Activated naive CD8-positive, alpha-beta T cell treated with anti-CD3 and anti-CD28 coated beads for 36 hours (primary cell): ENCODE measurements at places on chromosomes 6 and 20. TPM values are rescaled to one million over a fixed set of nuclear protein-coding genes. Genes with fewer than 3 reads are reported as not detected.

- H3K36me3 ChIP-seq: no peaks in the 10 kb centered on the region
- peaks cover 11% of the 10 kb centered on the region for H3K27me3 ChIP-seq
- DNase-seq: no peak
- H3K4me3 ChIP-seq: no peak overlapping the region
- no peak overlapping the region for H3K27ac ChIP-seq
- H3K4me1 ChIP-seq: peaks cover 7% of the 10 kb centered on the region
Measured at GRCh38 chr20:60104993-60105803, 147.0 kb downstream of the CDH26 start.

The BHLHE23 gene
- total RNA-seq: not detected

DNA sequence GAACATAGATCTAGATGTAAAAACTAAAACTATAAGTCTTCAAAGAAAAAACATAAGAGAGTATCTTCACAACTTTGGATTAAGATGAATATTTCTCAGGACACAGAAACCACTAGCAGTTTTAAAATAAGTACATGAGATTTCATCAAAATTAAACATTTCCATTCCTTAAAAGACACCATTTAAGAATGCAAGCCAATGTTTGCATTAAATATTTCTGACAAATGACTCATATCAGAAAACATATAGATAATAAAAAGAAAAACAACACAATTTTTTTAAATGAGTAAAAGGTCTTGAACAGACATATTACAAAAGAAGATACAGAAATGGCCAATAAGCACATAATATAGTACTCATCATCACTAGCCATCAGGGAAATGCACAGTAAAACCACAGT is 59.7 kb downstream of the COL21A1 start:
- no peaks in the 10 kb centered on the region for H3K27me3 ChIP-seq
- no peaks in the 10 kb centered on the region for H3K36me3 ChIP-seq
- no peaks in the 10 kb centered on the region for H3K4me1 ChIP-seq
- no peak overlapping the region for H3K4me3 ChIP-seq
- no peak for DNase-seq

GRCh38 chr6:11317885-11318771 is 85.7 kb upstream of the NEDD9 start:
- H3K36me3 ChIP-seq: peaks cover 59% of the 10 kb centered on the region
- H3K4me3 ChIP-seq: no peak overlapping the region
- peaks cover 44% of the 10 kb centered on the region for H3K4me1 ChIP-seq

DNA sequence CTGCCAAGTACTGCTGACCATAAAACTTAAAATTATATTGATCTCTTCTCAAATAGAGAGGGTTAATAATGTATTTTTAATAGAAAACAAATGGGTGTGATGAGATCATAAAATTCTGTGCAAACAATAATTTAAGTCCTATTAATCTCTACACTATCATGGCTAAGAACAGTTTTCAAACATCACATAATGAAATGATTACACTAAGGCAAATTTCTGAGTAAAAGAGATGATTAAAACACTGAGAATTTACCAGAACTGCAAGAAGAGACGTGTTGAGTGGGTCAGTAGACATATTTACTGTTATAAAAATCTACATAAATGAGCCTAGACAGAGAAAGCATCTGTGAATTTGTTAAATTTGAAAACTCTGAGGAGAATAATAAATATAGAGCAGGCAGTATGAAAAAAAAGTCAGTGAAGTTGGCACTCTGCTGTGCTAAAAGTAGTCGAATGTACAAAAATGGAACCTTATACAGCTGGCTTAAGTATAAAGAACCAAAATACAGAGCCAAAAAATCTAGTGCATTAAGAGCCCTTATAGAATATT is 302.6 kb upstream of the MANEA start:
- H3K4me1 ChIP-seq: no peaks in the 10 kb centered on the region
- H3K27me3 ChIP-seq: no peaks in the 10 kb centered on the region
- H3K27ac ChIP-seq: no peak overlapping the region
- no peak for DNase-seq

DNA sequence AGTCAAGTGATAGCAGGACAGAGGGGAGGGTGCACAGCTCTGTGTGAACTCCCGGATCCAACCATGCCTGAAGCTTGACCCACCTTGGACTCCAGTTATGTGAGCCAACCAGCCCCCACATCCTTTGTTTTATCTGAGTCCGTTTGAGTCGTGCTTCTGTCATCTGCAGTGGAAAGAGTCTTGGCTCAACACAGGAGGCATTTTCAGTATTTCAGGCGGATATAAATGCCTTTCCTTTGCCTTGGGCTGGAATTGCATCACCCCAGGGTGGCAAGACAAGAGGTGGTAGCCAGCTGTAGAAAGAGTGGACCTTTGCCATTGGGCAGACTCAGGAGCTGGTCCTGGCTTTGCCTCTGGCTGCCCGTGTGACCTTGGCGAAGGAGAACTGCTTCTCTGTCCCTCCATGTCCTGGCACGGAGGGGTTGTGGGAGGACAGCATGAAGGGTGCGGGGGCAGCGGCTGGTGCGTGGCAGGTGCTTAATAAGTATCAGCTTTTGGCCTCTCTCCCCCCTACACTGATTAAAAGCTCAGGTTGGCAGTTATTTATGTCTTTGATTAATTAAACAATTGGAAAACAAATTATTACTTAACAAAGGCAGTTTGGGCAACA is 42.6 kb upstream of the APCDD1L start:
- no peaks in the 10 kb centered on the region for H3K27me3 ChIP-seq
- H3K4me1 ChIP-seq: no peaks in the 10 kb centered on the region
- no peak overlapping the region for H3K4me3 ChIP-seq

The BPIFB3 gene
- not detected for total RNA-seq

The KIFC1 gene
- total RNA-seq: 76.9 TPM

- no peak overlapping the region for H3K4me3 ChIP-seq
- DNase-seq: no peak
- peaks cover 4% of the 10 kb centered on the region for H3K27me3 ChIP-seq
- H3K27ac ChIP-seq: no peak overlapping the region
Measured at GRCh38 chr20:13288357-13288756, 67.3 kb downstream of the ISM1 start.

DNA sequence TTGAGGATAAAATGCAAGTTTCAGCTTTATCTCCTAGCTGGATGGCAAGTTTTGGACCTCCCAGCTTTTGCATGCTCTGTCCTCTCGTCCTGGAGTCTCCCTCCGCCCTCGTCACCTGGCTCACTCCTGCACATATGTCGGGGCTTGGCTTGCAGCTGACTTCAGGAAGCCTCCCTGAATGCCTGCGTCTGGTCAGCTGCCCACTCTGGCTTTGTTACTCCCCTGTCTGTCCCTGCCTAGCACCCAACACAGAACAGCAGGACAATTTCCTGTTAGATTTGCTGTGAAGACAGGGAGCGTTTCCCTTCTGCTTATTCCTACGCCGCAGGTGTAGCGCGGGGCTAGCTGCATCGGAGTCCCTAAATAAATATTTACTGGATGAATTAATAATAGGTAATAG is 5.4 kb downstream of the JPH2 start:
- no peak overlapping the region for H3K4me3 ChIP-seq
- no peak for DNase-seq
- no peak overlapping the region for H3K27ac ChIP-seq
- H3K36me3 ChIP-seq: no peaks in the 10 kb centered on the region
- peaks cover under 1% of the 10 kb centered on the region for H3K4me1 ChIP-seq
- H3K27me3 ChIP-seq: peaks cover 26% of the 10 kb centered on the region

DNA sequence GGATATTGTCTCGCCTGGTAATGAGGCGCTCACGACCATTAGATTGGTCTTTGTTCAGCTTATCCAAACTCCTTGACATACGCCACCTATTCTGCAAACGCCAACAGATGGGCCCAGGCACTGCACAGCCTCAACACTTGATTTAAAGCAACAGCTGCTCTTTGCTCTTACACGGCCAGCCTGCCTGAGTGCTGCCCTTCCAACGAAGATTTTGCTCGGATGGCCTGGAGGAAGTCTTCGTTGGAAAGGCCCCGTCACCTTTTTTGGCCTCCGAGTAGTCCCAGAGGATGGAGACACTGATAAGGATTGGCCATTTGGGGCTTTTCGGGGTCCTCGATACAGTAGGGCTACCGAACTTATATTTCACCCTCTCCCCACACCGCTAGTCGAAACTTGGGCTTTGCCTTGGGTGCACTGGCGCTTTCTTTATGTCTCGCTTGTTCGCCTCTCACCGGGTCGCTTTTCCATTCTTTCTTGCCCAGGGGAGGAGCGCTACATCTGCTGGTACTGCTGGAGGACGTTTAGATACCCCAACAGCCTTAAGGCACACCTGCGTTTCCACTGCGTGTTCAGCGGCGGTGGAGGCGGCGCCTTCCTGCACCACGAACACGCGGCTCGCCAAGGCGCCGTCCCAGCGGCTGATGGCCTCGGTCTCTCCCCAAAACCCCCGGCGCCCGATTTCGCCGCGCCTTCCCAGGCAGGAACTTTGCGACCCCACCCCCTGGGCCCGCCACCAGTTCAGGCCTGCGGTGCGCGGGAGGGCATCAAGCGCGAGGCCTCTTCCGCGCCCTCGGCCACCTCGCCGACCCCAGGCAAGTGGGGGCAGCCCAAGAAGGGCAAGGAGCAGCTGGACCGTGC is 6.1 kb downstream of the PRDM13 start:
- H3K4me1 ChIP-seq: peaks cover 33% of the 10 kb centered on the region
- H3K27me3 ChIP-seq: peaks cover 90% of the 10 kb centered on the region
- DNase-seq: no peak
- H3K36me3 ChIP-seq: peaks cover 2% of the 10 kb centered on the region
- no peak overlapping the region for H3K4me3 ChIP-seq

DNA sequence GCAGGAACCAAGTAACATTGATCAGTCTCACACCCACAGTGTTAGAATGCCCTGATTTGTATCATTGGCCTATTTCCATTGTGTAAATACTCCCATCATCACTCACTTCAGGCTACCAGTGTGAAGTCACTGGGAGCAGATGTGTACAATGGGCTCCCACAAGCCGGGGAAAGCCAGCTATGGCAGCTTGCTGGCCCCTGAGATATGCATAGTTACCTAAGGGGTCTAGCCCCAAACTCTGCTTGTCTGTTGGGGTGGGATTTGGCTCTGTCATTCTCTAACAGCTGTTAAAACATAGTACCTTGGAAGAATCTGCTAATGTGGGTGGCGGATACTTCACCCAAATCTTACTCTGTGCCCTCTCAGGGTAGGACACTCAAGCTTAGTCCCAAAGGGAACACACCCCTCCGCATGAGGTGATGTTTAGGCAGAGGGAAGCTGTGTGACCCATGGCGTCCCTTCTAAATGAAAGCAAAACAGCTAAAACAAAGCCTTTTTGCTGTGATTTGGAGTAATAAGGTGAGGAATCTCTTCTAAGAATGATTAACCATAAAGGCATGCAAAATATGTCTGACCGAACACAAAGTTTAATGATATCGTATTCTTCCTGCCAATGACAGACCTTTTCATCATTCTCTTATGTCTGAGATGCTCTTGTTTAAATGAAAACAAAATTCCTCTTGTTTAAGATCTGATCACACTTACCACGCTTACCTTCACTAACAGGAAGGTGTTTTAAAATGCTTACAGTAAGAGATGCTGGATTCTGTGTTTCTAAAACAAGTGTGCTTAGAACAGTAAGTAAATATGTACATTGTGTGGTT is 45.9 kb upstream of the PXDC1 start:
- DNase-seq: no peak
- peaks cover 4% of the 10 kb centered on the region for H3K27me3 ChIP-seq
- H3K27ac ChIP-seq: no peak overlapping the region
- H3K36me3 ChIP-seq: no peaks in the 10 kb centered on the region
- no peak overlapping the region for H3K4me3 ChIP-seq
- no peaks in the 10 kb centered on the region for H3K4me1 ChIP-seq

DNA sequence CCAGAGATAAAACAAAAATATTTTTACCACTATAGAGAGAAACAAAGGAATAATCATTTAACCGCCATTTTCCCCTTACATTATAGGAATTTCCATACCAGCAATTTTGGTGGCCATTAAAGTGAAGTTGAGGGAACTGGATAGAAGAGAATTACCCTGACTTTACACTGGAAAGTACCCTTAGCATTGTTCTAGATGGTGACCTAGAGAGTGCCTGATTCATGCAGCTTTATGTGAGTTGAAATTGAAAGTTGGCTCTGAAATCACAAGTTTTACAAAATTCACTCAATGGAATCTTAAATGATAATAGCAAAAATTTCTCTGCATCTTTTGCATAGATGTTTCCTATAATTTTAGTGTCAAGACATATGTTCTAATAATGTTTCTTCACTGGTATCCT is 55.7 kb upstream of the PREP start:
- DNase-seq: no peak
- H3K4me3 ChIP-seq: no peak overlapping the region
- H3K4me1 ChIP-seq: peaks cover 10% of the 10 kb centered on the region
- H3K36me3 ChIP-seq: no peaks in the 10 kb centered on the region
- peak overlapping the region; percentile 1 for H3K27ac ChIP-seq

GRCh38 chr20:1793821-1794220 is 101.4 kb upstream of the SIRPA start:
- no peak overlapping the region for H3K4me3 ChIP-seq
- no peaks in the 10 kb centered on the region for H3K36me3 ChIP-seq
- peaks cover 22% of the 10 kb centered on the region for H3K27me3 ChIP-seq

The NCOA7 gene
- total RNA-seq: 76.4 TPM

DNA sequence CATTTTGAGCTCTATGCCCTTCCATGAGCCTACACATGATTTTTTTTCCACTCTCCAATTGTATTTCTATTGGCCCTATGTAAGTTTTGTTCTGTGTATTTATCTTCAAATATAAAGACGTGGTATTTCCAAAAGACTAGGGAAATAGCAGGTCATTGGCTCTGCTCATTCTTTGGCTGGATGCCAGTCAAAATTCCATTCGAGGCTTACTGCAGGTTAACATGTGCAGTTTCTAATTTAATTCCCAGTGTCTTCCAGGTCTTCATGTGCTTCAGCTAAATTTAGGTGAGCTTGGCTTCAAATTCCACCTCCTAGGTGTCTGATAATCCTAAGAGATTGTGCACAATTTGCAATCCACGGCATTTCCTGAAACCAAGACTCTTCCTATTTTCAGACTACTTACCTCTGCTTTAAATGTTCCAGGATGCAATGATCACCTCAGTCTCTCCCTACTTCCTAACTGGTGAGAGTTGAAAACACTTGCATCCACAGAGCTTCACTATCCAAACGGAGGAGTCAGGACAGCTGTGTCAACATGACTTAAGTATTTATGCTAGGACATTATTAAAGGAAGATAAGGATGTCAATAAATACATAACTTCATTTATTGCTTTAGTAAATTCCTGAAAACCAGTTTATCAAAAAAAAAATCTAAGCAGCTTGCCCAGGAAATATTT is 236.1 kb downstream of the COL12A1 start:
- no peak overlapping the region for H3K4me3 ChIP-seq
- no peak for DNase-seq
- no peaks in the 10 kb centered on the region for H3K4me1 ChIP-seq
- H3K36me3 ChIP-seq: no peaks in the 10 kb centered on the region
- H3K27me3 ChIP-seq: no peaks in the 10 kb centered on the region
